ENCODE measurements at places on chromosomes 6 and 20.

GRCh38 chr6:154164397-154164796 is 125.4 kb downstream of the OPRM1 start:
- DNase-seq, result no peak

DNA sequence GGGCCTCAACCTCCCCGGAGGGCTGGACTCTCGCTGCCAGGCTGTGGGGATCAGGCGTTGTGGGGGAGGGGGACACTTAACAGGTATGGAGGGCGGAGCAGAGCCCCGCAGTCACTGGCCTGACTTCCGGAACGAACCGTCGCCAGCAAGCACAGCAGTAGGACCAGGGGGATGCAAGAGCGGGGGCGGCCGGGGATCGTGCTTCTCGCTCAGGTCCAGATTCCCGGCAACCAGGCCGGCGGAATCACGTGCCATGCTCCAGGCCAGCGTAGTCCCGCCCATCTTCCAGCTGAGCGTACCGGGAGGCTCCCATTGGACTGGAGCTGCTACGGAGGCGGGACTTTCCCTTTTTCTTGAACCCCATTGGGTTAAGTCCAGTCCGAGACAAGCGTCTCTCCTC is 10.0 kb upstream of the POU5F1 start:
- DNase-seq, result no peak

GRCh38 chr6:37861452-37861851 is 41.9 kb downstream of the ZFAND3 start:
- no peak for DNase-seq

DNA sequence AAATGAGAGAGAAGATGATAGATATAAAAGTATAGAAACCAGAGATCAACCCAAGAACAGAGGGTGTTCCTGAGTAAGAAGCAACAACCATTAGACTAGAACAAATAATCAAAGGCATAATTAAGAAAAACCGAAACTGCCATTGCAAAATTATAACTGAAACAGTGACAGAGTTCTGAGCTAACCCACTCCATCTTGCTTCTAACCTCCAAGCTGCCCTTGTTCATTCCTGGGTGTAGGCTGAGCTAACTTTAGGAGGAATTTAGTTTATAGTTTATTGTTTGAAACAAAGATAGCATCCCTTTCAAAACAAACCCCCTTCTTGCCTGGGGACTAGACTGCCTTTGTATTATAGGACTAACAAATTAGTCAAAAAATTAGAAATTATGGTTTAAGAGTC is 56.1 kb upstream of the PRND start:
- no peak for DNase-seq

GRCh38 chr6:3363296-3364025 is 93.4 kb downstream of the SLC22A23 start:
- no peak for DNase-seq

DNA sequence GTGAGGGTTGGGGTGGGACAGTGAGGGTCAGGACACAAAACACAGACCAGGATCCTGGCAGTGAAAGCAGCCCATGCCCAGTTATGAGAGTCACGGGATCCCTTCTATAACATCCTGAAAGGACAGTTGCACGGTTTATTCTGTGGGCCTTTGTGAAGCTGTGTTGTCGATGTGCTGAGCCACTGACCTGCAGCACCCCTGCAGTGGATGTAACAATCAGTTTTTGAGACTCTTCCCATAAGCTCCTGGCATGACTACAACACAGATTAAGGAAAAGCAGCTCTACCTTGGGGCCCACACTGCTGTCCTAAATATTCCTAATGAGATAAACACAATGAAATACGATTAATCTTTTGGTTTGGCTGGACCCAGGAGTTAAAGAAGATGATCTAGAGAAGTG is 3.7 kb downstream of the PYGB start:
- DNase-seq, result no peak

DNA sequence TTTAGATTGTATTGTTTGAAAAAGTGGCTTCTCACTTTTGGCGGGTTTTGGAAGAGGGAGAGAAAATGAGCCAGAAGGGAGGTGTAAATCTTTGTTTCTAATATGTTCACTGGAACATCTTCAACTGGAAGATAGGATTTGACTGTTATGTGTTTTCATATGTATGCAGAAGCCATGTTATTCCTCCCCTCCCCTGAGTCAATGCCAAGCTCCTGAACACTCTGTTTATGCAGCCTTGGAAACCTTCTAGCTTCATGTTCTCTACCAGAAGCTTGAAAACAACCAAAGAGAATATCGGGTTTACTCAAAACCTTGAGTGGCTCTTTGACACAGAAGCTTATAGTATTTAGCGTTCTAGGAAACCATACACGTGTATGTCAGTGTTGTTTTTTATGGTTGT is 279.1 kb downstream of the PRL start:
- no peak for DNase-seq

DNA sequence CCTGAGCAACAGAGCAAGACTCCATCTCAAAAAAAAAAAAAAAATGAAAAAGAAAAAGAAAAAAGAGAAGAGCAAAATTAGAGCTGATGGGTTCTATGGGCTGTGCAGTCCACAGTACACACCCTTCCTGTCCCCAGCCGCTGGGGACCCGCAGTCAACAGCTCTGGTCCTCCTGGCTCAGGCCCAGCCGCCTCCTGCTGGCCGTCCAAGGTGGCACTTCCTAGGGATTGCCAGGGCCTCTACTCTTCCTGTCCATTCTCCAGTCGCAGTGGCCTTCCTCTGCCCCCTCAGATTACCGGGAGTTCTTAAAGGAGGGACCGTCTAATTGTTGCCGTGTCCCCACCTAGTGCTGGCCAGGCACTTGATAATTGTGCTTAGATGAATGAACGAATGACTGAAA is 41.7 kb downstream of the TMEM242 start:
- DNase-seq, result peak; percentile 26

DNA sequence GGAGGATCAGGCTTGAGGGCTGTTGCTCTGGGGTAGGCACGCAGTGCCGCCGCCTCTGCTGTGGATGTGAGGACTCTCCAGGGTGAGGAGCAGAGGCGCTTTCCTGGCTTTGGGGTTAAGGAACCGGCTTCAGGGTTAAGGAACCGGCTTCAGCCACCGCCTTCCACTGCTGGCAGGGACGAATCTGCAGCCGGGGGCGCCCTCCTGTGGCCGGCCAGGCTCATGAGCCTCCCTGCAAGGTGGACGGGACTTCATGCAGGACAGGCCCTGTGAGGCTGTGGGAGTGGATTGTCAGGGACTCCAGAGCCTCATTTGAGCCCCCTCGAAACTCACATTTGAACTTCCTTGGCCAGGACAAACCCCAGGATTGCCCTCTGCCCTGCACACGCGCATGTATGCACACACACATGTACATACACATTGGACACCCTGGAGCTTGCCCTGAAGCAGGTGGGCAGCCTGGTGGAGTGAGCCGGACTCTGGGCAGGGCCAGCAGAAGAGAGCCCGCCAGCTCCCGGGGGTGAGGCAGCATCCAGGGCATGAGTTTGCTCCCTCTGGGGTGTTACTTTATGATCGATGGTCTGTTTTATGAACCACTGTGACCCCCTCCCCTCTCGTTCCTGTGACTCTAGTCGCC is 146.9 kb downstream of the PHACTR3 start:
- DNase-seq, result no peak

DNA sequence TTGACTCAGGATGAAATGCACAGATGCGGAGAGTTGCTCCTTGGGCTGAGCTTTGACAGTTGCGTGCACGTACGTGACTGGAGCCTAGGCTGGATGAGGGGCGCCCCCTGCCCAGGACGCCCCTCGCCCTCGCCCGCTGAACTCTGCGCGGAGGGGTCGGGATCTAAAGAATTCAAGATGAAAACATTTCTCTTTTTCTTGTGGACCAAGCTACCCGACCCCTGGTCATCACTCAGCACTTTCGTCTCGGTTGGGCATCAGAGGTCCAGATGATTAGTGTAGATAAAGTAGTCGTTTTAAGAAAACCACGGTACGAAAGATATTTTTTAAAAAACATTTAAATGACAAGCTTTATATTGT is 700 bp downstream of the DTD1 start:
- no peak for DNase-seq

- no peak for DNase-seq
These were observed 435.3 kb downstream of the CDKAL1 start for GRCh38 chr6:20969551-20969950.

GRCh38 chr6:132598473-132598872 is 8.9 kb upstream of the TAAR5 start:
- no peak for DNase-seq

- no peak for DNase-seq
These were observed 659 bp upstream of the GFRA4 start for GRCh38 chr20:3663858-3664257.

DNA sequence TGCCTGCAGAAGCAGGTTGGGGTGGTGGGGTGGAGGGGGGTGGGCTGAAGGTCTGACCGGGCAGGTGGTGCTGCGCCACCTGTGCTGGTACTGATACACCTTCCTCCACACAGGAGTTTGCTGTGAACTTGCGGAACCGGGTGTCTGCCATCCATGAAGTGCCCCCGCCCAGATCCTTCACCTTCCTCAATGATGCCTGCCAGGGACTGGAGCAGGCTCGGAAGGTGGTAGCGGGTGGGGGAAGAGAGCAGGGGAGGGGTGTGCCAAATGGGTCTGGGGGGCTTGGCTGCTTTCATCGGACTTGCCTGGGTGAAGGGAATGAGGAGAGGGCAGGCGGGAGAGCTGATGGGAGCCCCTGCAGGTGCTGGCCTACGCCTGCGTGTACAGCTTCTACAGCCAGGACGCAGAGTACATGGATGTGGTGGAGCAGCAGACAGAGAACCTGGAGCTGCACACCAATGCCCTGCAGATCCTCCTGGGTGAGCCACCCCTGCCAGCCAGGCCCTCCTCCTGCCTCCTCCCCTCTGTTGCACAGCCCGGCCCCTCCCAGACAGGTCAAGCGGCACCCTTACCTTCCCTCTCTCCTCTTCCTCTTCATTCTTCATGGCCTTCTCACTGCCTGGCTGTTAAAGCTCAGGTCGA is 6.7 kb downstream of the DNPH1 start:
- DNase-seq, result no peak

- no peak for DNase-seq
These were observed 80.8 kb upstream of the MPC1 start for GRCh38 chr6:166463359-166464067.

Data from mesothelial cell of epicardium (in vitro differentiated cells).